GM13977 (cell line): ENCODE measurements at places on chromosomes 12 and 14.

DNA sequence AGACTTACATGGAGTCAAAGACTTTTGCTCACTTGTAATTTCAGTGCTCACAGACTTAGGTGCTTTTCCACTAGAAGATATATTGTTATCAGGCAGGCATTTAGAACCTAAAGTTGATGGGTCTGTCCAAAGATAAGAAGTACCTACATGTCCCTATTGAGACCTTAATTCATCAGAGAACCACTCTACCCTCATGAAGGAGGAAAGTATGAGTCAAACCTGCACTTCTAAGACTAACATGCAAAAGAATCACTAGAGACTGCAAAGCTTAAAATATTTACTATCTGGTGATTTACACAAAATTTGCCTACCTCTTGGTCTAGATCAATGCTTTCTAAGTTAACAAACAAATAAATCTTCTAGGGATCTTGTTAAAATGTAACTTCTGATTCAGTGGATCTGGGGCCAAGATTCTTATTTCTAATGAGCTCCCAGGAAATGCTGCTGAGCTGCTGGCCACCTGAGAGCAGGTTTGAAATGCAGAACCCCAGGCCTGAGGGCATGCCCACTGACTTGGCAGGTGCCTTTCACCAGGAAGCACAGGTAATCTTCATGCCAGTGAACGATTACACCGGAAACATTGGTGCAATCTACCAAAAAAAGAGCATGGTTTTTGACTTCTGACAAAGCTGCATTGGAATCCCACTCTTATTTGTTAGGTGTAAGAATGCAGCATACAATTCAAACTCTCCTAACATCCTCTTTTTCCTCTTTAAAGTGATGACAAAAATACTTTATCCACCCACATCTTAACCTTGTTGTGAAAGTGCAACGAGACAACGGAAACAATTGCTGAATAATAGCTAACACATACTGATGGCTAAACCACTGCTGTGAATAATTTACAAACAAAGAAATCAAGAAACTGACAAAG is 214.2 kb downstream of the ADAMTS20 start:
- no peak for DNase-seq

DNA sequence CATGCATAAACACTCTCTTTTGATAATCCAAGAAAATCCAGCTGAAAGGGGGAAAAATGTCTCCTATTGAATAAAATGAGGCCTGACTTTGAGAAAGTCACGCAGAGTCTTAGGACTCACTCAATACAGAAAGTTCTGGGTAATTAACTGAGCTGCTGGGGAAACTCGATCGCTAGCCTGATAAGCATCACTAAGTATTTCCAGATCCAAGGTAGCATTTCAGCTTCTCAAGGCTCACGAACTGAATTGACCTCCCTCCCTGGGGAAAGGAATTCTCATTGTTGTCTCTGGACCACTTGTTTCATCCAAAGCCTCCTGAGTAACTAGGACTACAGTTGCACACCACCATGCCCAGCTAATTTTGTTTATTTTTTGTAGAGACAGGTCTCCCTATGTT is 13.8 kb upstream of the ANAPC5 start:
- DNase-seq: no peak

DNA sequence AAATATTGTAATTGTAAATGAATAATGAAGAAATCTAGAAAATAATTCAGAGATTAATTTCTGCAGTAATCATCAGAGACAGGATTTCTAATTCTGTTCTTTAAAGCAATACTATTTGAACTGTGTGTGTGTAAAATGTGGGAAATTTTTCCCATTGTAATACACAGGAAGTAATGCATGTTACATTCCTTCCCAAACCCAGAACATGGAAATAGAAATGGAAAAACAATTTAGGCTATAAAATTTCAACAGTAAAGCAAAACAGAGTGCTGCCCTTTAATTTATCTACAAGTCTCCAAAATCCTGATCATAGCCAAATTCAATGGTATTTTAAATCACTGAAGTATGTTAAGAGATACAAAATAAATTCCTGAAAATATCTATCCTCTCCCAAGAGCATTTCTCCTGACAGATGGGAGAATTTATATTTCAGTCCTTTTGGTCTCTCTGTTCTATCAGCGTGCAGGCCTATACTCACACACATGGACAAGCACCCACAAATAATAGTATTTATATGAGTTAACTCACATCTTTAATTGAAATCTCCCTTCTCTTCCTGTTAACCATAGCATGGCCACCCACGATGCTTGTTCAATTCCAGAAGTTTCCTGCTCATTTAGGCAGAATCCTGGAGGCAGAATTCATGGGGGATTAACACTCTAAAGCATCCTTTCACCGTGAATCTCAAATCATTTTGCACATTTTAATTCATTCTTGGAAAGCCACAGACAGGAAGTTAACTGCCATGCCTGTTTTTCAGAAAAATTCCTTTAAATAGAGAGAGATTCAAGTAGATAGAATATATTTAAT is 1465.4 kb upstream of the FLRT2 start:
- DNase-seq: no peak

GRCh38 chr12:128973883-128974681 is 120.8 kb downstream of the GLT1D1 start:
- DNase-seq: no peak

DNA sequence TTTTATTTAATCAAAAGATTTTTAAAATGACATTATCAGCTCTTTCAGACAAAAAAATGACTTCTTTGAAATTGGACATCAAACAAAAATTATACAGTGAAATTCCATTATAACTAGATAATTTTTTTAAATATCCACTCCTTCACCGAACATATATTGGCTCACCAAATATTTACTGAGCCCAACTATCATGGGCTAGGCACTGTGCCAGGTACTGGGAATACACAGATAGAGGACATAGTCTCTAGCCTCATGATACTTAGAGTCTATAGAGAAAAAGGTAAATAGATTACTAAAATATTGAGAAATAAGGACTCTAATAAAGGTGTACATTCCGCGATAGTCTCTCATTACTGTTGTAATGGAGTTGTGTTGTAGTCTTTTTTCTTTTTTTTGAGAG is 219.9 kb downstream of the SEC23A start:
- DNase-seq: no peak

DNA sequence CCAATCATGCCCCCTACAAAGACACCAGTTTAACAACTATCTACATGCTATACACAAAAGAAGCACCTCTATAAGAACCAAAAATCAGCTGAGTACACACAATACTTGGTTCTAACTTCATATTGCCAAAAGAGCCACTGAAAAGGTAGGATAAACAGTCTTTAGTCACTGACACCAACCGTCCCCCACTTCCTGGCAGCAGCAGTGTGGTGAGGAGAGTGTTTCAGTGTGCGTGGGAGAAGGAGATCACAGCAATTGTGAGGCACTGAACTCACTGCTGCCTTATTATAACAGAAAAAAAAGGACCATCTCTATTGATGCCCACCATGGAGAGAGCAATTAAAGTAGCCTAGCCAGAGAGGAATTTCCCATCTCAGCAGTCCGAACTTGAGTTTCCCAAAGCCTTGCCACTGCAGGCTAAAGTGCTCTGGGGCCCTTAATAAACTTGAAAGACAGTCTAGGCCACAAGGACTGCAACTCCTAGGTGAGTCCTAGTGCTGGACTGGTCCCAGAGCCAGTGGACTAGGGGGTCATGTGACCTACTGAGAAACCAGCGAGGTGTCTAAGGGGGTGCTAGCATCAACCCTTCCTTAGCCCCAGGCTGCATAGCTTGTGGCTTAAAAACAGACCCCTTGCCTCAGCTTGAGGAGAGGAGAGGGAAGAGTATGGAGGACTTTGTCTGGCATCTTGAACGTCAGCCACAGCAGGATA is 37.1 kb upstream of the LMNTD1 start:
- no peak for DNase-seq

DNA sequence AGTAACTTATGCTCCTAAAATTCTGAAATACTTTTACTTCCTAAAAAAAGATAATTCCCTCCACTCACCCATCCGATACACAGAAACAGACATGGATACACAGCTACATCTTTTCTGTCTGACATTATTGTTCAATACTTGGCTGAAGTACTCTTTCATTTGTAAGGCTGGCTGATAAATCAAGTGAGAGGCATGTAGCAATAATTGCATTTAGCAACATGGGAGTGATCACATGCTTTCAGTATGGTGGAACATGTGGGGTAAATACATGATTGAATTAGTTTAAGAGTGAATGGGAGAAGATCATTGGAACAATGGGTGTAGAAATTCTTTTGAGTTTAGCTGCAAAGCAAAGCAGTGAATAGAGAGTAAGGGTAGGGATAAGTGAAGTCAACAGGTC is 25.6 kb downstream of the PTPRQ start:
- DNase-seq: no peak

- no peak for DNase-seq
Observed at GRCh38 chr12:13666806-13667205, 314.6 kb downstream of the GRIN2B start.

GRCh38 chr14:52402812-52403526 is 88.9 kb downstream of the PTGER2 start:
- DNase-seq: peak; percentile 21

DNA sequence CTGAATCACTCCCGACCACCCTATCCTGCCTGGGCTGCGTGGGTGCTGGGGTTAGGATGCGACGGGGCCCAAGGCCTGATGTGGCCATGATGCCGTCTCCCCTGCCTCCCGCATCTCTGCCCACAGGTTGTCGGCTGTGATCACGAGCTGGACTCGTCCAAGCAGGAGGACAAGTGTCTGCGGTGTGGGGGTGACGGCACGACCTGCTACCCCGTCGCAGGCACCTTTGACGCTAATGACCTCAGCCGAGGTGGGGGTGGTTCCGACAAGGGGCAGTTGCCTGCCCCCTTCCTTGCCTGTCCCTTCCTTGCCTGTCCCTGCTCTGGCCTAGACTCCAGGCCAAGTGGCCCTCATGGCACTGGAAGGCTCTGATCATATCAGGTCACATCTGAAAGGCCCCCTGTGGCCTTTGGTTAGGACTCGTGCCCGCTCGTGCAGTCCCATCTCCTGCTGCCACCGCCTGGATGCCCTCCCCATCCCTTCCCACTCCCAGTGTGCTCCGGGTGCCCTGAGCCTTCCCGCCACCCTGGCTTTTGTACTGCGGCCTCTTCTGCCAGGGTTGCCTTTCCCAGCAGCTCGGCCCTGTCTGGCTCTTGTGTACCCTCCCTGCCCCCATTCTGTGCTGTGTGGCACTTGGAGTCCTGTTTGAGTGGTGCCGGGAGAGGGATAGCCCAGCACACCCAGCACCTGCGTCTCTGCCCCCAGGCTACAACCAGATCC is 13.6 kb downstream of the PAPLN start:
- DNase-seq: no peak

DNA sequence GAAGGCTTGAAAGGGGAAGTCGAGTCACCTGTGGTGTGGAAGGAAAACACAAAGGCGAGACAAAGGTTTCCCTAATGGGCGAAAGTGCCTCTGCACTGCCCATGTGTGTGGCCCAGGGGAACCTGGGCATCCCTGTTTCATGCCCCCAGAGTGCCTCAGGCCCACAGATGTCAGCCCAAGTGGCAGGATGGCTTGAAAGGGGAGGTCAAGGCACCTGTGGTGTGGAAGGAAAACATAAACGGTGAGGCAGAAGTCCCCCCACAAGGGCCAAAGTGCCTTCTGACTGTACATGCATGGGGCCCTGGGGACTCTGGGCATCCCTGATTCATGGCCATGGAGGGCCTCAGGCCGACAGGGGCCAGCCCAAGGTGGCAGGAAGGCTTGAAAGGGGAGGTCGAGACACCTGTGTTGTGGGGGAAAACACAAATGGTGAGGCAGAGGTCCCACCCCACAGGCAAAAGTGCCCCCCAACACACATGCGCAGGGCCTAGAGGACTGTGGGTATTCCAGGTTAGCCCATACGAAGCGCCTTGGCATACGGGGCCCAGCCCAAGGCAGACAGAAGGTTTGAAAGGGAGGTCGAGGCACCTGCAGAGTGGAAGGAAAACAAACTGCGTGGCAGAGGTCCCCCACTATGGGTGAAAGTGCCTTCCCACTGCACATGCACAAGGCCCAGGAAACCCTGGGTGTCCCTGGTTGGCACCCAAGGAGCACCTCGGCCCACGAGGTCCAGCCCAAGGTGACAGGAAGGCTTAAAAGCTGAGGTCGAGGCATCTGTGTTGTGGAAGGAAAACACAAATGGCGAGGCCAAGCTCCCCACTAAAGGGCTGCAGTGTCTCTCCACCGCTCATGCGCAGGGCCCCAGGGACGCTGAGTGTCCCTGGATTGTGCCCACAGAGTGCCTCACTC is 382.3 kb downstream of the ALG10 start:
- DNase-seq: peak; percentile 1

- no peak for DNase-seq
Observed at GRCh38 chr12:62691309-62691708, 224.7 kb downstream of the MON2 start.

DNA sequence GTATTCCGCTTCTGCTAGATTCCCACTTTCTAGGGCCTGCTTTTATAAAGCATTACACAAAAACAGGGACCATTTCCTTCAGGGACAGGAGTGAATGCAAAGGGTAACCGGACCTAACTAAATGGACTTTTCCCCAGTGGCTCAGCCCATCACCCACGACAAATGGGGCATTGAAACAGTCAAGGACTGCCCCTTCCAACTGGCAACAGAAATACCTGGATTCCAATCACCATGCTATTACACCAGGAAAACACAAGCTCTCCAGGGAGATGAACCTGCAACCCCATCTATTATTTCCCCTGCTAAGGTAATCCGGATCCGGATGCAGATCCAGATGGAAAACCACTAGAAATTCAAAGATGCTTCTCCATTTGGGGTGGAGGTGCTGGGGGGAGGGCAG is 1.0 kb downstream of the MPHOSPH9 start:
- no peak for DNase-seq

DNA sequence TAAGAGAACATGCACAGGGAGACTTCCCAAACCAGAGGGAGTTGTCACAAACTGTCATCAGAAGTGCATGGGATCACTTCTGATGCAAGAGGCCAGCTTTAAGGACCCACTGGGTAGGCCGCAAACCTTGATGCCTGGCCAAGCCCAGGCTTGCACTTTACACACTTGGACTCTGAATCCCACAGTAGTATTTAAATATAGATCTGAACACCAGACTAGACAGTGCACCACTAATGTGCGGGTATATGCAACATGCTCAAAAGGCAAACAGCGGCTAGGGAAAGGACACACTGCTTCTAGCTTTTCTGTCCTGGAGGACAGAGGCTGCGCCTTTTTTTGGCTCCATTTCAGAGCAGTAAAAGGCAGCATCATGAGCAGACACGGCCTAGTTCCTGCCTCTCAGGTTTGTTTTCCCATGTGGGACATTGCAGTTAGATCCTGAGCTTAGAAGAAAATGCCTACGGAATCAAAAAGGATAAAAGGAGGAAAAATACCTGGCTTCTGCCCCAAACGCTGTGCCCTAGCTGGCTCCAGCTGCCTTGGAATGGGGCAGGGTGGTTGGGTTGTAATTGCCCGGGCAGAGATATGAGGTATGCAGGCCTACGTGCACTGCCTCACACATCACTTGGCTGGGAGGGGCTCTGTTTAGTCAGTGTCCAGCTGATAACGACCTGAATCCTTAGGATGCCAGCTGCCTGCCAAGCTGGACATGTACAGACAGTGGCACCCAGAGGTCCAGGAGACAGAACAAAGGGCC is 84.5 kb upstream of the EGLN3 start:
- no peak for DNase-seq

- no peak for DNase-seq
Observed at GRCh38 chr14:31418440-31418839, 1.9 kb downstream of the HEATR5A start.
